Suppressor macrophage treated with lipopolysaccharide for 4 hours (primary cell): ENCODE measurements at places on chromosomes 7 and 10.
A peak's percentile ranks its signal among the peaks of the same experiment; 100 is the strongest.

- DNase-seq: no peak
Observed at GRCh38 chr10:125880719-125881118, 373 bp downstream of the DHX32 start.

GRCh38 chr10:129279446-129280154 lies 187.4 kb upstream of the MGMT start:
- no peak for DNase-seq

DNA sequence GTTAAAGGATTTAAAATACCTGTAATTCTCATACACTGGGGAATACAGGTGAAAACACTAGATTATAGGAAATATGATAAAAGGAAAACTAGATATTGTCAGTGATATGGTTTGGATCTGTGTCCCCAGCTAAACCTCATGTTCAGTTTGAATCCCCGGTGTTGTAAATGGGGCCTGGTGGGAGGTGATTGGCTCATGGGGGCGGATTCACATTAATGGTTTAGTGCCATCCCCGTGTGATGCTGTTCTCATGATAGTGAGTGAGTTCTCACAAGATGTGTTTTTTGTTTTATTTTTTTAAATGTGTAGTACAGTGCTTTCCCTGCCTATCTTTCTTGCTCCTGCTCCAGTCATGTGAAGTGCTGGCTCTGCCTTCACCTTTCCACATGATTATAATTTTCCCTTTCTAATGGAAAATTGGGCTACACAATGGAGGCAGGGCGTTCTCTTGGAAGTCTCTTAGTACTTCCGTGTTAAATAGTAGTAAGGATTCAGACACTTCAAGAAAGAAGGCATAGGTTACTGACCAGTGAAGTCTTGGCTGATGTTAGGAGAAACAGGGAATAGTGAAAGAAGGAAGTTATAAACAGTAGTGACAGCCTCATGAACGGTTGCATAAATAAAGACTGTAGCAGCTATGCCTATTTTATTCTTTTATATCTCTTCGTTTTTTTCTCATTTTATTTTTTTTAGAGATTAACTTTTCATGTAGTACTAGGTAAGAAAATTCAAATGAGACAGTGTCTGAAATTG lies 386.4 kb downstream of the SUGCT start:
- DNase-seq: no peak

- no peak for DNase-seq
Observed at GRCh38 chr10:30836406-30836805, 195.3 kb downstream of the ZNF438 start.

- no peak for DNase-seq
Observed at GRCh38 chr7:76296743-76297740, 5.4 kb upstream of the HSPB1 start.

DNA sequence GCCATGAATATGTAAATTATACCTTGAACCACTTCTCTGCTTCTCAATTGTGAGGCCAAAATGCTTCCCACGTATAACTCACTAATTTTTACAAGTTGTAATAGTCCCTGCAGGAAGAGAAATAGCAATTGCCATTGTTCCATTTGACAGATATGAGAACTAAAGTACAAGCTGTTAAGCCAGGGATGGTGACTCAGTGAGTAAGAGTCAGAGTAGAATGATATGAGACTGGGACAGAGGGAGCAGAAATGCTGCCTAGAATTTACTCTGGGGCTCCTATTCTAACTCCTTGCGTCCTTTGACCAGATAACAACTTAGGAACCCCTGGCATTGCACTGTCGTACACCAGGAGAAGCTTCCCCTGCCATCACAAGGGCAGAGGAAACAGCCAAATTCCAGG lies 45.1 kb upstream of the SEPTIN7 start:
- DNase-seq: no peak

- DNase-seq: no peak
Observed at GRCh38 chr10:93096901-93097300, 23.2 kb downstream of the CYP26A1 start.

DNA sequence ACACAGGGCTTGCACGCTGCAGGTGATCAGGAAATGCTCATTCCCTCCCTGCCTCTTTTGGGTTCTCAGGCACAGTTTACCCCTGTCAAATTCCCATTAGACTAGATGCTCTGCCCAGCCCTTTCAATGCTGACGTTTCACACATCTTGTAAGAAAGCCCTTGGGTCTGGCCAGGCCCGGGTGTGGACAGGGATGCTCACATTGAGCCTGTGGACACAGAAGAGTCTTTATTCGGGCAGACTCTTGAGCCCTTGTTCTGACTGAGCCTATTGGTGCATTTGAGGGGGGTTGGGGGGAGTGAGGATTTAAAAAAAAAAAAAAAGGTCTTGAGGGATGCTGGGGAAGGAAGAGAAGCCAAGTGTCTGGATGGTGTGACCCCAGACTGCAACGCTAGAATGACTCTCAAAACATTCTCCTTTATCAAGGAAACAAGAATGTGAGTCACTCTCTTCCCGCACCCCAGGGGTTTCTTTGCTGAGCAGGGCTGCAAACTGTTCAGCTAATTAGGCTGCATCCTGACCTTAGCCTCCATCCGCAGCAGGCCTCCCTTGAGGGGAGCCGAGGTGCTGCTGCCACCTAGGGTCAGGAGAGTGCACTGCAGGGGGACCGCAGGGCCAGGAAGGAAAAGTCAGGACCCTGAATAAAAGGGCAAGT lies 53.6 kb upstream of the TMEM72 start:
- DNase-seq: peak; percentile 59

DNA sequence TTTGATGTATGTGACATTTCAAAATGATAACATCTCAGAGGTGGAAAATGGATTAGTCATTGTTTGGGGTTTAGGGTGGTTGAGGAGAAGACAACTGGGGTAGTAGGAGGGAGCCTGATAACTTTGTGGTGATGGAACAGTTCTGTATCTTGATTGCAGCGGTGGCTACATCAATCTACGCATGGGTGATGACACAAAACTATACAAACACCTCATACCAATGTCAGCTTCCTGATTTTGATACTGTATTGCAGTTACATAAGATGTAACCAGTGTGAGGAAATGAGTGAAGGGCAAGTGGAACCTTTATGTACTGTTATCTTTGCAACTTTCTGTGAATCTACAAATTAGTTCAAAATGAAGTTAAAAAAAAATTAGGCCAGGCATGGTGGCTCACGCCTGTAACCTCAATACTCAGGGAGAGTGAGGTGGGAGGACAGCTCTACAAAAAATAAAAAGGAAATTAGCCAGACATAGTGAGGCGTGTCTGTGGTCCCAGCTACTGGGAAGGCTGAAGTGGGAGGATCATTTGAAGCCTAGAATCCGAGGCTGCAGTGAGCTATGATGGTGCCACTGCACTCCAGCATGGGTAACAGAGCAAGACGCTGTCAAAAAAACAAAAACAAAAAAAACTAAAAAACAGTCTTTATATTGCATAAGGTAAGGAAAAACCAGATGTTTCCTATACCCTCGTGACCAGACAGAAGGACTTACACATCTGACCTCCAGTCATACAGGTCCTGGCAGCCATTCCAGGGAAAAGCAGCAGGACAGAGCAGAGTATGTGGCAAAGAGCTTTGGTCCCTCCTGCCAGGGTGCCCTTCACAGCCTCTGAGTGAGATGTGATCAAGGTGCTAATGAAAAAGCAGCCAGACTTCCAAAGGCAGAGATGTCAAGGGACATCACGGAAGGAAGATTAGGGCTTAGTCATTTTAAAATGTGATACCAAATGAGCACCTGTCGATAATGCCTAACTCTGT lies 50.8 kb downstream of the CYTH3 start:
- DNase-seq: peak; percentile 81

GRCh38 chr10:34430685-34431084 lies 384.4 kb downstream of the PARD3 start:
- DNase-seq: peak; percentile 49

DNA sequence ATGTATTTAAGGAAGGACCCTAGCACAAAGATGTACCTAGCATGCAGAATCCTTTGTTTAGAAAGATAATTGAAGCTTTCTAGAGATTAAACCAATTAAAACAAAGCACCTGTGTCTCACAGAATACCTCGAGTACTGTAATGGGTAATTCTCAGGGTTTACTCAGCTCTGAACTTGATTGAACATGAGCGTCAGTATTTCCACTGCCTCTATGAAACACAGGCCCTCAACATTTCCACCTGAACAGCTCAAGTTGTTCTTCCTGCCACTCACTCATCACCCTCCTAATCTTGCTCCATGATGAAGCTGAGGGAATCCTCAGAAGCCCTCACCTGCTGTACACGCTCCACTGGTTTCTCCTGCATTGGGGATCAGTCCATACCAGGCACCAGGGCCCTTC lies 33.7 kb upstream of the FZD1 start:
- no peak for DNase-seq

DNA sequence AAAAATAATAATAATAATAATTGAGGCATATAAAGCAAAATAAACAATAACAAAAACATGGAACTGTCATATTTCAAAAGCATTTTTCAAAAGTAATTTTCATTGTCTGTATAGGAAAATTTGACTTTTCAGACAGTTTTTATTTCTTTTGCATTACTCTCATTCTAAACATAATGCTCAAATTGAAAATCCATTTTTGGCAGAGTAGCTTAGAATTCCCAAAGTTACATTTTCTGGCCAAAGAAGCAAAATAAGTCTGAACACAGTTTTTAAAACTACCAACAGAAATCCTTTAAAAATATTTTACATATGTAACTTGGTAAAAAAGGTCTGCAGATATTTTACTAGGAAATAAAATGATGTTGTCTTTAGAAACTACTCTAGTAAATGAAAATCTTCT lies 535.4 kb downstream of the ANKRD7 start:
- DNase-seq: no peak

GRCh38 chr10:30528429-30528786 lies 94.4 kb downstream of the MAP3K8 start:
- no peak for DNase-seq

- no peak for DNase-seq
Observed at GRCh38 chr10:34236931-34237330, 578.2 kb downstream of the PARD3 start.

DNA sequence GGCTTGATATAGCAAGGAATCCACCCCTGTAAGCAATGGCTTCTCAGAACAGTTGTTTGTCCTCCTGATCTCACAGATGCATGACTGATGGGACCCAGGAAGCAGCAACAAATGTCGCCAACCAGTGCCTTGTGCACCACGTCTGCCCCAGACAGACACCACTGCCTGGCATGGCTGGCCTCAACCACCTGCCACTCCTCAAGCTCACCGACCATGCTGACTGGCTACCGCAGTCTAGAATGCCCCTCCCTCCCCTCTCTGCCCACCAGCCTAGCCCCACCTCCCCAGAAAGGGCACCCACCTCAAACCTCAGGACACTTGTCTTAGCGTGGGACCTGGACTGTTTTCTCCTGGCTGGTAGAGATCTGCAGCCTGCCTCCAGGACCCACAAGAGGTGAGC lies 24.0 kb downstream of the LRRC20 start:
- DNase-seq: no peak
